ENCODE measurements at places on chromosomes 7 and 10.

DNA sequence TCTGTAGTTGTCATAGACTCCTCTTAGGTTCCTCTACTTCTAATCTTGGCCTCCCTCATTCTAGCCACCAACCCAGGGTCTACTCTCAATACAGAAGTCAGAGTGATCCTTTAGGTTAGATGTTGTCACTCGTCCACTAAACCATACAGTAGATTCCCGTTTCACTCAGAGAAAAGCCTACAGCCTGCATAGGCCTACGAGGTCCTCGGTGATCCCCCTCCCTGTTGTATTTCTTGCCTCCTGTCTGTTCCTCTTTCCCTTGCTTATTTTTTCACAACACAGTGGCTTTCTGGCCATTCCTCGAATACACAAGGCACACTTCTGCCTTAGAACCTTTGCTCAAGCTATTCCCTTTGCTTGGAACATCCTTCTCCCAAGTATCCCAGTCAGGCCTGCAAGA, 183.0 kb upstream of the PRSS1 start:
- no peak for DNase-seq

DNA sequence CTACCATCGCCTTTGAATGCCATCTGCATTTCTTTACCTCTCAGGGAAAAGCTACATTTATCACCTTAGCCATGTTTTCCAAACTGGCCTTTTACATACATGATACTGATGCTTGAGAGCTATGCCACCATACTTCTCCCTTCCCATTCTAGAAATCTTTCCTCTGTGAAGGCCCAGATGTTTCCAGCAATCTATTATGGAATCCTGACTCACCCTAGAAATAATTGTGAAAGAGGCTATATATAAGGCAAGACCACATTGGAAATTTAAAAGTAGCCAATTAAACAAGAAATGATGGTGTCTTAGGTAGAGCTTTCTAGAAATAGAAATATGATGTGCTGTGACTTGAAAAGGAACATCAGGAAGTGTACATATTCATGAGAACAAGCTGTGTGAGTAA, 389.7 kb downstream of the INHBA start:
- no peak for DNase-seq

DNA sequence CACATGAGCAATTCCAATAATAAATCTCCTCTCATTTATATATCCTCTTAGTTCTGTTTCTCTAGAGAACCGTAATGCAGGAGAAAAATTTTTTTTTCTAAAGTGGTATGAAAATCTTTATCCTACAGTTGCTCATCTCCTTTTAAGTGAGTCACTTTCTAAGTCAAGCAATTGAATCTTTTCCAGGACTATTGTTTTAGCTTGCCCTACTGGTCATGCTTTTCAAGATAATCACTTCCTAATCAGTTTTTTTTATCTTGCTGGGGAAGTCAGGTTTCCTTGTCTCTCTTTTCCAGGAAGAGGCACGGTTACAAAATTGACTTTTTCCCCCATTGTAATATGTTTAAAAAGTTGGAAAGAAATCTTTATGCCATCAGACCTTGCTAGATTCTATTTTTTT, 44.0 kb downstream of the INPP5F start:
- no peak for DNase-seq

- no peak for DNase-seq
Observed at GRCh38 chr7:113770146-113770738, 148.6 kb downstream of the PPP1R3A start.

GRCh38 chr10:31262672-31263071, 56.3 kb upstream of the ZEB1 start:
- no peak for DNase-seq
